ENCODE measurements at places on chromosomes 3 and 15.

DNA sequence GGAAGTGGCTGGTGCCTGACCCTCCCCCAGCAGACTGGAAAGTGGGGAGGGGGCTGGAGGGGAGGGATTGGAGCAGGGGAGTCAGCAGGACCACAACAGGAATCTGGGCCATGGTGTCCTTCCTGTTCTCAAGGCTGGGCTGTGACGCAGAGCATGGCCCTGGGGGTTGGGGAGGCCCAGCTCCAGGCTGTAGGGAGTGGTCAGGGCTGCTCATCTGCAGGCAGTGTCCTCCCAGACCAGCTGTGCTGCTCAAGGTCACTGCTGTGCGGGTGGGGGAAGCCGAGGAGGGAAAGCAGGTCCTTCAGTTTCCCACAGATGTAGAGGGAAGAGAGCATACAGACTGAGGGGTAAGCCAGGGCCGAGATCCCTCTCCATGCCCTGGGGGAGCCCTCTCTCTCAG, 40.7 kb downstream of the CYP11A1 start:
- no peak for DNase-seq

DNA sequence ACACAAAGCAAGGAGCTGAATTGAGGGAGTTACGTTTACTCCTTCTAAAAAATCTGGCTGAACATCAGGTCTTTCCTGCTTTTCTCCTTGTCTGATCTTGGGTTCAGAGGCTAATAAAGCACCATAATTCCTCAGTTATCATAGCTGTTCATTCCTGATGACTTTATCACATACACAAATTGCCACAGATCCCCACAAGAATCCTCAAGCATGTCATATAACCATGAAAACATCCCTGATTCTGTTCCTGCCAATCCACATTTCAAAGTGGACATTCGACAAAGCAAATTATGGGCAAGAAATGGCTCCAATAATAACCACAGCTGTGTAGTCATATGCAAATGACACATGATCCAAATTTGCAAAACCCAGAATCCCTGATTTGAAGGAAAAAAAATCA, 321.3 kb downstream of the MEX3B start:
- no peak for DNase-seq

GRCh38 chr15:86759800-86760523, 680.3 kb downstream of the AGBL1 start:
- DNase-seq: no peak

DNA sequence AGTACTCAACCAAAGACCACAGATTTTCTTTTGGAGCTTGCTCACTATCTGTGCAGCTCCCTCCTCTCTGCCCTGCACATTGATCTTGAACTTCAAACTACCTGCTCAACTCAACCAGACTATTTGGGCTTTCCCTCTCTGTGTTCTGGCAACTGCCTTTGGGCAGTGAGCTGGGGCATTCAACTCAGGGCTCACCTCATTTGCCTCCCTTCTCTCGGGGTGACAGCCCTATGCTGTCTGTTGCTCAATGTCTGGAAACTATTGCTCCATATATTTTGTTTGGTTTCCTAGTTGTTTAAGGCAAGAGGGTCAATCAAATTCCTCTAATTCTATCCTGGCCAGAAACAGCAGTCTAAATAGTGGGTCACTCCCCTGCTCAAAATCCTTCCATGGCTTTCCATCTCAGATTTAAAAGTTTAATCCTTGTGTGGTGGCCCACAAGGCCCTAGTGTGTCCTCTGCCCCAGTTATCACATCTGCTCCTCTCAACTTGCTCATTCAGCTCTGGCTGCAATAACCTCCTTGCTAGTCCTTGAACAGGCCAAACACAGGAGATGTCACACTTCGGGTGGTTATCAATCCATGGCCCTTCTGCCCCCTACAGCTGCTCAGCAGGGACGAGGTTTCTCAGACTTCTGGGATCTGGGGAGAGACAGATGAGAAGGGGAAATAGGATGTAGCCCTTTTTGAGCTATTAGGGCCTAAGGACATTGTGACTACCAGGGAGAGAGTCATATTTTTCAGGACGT, 67.8 kb downstream of the SNRK start:
- no peak for DNase-seq

DNA sequence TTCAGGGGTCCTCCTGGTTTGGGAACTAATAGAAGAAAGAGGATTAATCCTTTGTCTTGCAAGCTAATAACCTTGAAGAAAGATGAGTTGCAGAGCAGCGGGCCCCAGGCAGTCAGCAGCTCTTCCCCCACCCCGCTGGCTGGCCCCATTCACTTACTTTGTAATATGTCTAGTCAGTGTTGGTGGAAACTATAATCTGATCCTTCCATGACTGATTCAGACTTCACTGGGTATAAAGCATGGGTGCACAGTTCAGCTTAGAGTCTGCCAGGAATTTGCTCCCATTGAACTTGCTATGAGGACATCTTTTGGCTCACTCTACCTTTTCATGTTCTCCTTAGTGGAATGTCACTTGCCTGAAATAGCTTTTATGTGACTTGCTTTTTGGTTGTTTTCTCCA, 117.7 kb downstream of the CCNL1 start:
- no peak for DNase-seq

GRCh38 chr15:85350395-85350794, 30.0 kb upstream of the AKAP13 start:
- DNase-seq: no peak

GRCh38 chr3:34260271-34261000, 462.0 kb downstream of the PDCD6IP start:
- DNase-seq: peak; percentile 70

DNA sequence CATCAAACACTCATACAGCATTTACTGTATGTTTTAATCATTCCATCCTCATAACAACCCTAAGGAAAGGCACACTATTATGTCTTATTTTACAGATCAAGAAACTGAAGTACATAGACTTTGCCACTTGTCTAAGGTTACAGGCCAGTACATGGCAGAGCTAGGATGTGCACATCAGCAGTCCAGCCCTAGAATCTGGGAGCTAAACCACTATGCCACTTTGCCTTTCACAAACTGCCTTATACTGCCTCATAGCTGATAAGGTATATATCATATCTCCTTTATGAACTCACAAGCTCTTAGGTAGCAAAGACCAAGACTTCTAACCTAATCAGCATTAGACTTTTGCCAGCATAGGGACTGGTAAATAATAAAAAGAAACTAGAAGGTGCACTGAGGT, 49.1 kb downstream of the MYO9A start:
- DNase-seq: no peak

DNA sequence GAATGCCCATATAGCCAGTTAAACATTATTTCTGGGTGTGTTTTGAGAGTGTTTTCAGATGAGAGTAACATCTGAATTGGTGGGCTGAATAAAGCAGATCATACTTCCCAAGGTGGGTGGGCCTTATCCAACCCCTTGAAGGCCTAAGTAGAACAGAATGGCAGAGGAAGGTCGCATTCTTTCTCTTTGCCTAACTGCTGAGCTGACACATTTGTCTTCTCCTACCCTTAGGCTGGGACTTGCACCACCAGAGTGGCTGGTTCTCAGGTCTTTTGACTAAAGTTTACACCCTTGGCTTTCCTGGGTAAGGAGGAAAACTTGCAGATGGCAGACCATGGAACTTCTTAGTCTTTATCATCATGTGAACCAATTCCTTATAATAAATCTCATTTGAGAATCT, 85.8 kb upstream of the TNFAIP8L3 start:
- no peak for DNase-seq

- no peak for DNase-seq
These were observed 922.2 kb downstream of the ROBO1 start for GRCh38 chr3:78845605-78846004.

DNA sequence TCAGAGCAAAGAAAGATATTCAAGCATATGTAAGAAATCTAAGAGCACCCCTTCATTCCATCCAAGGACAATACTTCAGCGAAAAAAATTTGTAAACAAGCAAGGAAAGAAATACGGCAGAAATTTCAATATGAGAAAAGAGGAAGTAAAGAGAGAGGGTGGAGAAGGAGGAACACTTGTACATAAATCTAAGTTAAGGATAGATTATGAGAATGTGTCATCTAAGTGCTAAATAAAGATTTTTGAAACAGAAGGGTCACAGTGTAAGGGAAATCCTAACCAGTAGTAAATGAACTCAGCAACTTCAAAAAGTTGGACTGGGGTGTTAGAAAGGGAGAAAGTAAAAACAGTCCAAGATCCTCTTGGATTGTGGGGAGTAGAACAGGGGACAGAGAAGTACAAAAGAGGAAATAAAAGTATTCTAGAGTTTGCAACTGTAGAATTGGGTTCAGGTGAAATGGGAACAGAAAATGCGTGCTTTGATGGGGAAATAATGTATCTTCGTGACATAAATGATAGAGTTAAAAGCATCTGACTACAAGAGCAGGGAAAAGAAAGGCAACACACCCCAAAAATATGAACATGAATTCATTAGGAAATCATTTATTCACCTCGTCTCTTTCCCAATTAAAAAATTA, 68.5 kb upstream of the ATP13A5 start:
- no peak for DNase-seq

DNA sequence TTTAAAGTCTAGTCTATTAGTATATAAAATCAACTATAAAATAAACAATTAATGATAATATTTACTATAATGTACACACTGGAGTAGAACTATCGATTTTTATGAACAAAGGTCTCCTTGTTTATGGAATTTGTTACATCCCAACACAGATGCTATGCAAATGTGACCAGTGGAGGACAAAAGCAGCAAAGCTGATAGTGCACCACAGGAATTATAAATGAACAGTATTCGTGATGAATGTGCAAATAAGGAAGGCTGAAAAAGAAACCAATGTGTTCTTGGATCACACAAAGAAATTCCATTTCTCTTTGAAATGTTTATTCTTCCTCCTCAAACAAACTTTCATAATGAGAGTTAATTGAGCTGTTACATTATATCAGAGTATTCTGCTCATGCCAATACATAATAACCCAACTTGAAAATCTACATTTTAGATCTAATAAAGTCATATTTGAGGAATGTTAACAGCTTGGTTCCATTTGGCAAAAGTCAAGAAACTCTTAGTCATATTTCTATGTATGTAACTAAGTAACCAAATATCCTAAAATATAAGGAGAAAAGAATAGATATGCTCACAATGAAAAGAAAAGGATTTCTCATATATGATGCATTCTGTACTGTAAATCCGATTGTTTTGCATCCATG, 79.3 kb downstream of the NEK10 start:
- no peak for DNase-seq

- DNase-seq: no peak
These were observed 552.4 kb downstream of the TUSC7 start for GRCh38 chr3:117261983-117262421.

GRCh38 chr3:98733053-98733811, 29.9 kb upstream of the ST3GAL6 start:
- peak; percentile 54 for DNase-seq

GRCh38 chr3:194756460-194756779, 70.7 kb downstream of the FAM43A start:
- DNase-seq: no peak

- no peak for DNase-seq
These were observed 23.2 kb downstream of the CPEB1 start for GRCh38 chr15:82624008-82624407.

DNA sequence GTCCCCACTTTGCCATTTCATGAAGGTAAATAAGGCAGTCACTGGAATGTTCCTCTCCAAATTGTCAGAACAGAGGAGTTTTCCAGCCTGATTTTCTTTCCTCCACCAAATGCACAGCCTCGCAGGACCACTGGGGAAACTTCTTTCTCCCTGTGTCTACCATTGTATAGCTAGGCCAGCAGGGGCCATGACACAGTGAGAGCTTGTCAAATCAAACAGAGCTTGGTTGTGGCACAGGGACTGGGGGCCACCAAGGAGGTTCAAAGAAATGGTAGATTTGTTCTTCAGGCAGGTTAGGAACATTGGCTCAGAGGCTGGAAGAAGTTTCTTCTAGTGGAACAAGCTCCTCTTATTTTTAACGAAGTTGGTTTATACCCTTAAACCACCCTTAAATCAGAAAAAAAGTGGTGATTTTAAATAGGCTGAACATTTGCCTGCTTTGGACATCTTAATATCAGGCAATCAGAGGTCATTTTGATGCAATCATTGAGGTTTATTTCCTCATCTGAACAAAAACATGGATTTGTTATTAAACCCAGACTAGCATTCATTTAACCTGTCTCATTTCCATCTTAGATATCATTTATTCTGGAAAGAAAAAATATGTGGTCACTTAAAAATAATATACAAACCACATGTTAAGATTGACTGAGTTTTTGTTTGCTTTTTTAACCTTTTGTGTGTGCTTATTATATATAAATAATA, 105.6 kb downstream of the GTPBP8 start:
- DNase-seq: no peak

- no peak for DNase-seq
These were observed 182.7 kb downstream of the GOLGA6L6 start for GRCh38 chr15:20358779-20359414.

DNA sequence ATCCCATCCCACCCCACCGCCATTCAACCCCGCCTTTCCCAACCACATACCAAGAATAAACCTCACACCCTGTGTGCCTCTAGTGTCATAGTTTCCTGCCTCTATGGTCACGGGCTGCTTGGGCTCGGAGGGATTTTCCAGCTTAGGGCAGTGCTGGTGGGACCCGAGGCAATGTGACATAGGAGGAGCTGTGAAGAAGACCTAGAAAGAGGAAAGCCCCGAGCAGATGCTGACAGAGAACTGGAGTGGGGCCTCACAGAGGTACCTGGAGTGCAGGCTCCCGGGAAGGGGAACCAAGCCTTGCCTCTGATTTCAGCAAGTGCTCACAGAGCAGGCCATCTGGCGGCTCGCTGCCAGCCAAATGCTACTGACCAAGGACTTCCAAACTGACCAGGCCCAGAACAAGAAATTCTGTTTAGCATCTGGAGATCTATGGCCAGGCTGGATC, 27.5 kb downstream of the BHLHE40 start:
- DNase-seq: no peak

DNA sequence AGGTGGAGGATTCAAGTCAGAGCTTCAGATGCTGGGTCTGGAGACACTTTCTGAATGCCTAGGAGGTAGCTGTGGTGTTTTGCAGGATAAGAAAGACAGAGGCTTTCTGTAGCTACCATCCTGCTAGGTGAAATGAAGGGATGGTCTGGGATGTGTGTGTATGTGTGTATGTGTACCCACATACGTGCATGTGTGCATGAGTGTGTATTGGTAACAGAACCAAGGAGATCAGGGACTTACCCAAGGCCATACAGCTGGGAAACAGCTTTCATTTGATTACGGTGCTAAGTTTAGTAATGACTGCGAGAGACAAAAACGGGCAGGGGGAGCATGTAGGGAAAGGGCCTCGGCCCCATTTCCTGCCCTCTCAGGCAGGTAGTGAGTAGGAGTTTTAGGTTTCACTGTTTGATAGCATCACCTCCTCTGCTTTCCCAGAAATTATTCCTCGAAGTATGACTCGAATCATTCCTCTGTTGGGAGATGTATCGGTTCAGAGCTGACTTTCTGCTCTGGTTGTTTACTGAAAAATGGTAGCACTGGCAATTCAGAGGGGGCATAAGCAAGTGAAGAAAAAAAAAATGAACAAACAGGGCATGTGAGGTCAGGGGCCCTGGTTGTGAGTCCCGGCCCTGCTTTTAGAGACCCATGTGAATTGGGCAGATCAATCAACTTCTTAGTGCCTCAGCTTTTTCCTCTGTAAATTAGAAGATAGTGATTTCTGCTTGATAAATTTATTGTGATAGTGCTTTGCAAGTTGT, 130.7 kb downstream of the LPP start:
- no peak for DNase-seq

GRCh38 chr15:40263024-40263754, 19.7 kb downstream of the ANKRD63 start:
- no peak for DNase-seq

- no peak for DNase-seq
These were observed 106.5 kb downstream of the KLF13 start for GRCh38 chr15:31433091-31433490.
